ENCODE measurements at places on chromosomes 16 and 17.

- DNase-seq: no peak
Measured at GRCh38 chr17:36592716-36593321, 1.1 kb downstream of the DHRS11 start.

- no peak for DNase-seq
Measured at GRCh38 chr17:65085951-65086350, 29.4 kb upstream of the GNA13 start.

- DNase-seq: no peak
Measured at GRCh38 chr16:1420111-1420539, 422 bp downstream of the UQCC4 start.

DNA sequence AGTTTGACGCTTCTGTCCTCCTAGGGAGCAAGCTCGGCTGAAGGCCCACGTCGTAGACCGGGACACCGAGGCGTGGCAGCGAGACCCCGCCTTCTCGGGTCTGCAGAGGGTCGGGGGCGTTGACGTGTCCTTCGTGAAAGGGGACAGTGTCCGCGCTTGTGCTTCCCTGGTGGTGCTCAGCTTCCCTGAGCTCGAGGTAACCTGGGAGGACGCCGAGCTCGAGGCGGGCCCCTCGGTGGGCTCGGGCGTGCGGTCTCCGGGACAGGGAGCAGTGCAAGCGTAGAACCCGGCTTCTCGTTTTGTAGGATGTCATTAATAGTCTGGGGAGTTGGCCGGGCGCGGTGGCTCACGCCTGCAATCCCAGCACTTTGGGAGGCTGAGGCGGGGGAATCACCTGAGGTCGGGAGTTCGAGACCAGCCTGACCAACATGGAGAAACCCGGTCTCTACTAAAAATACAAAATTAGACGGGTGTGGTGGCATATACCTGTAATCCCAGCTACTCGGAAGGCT, 715 bp downstream of the ENDOV start:
- no peak for DNase-seq

DNA sequence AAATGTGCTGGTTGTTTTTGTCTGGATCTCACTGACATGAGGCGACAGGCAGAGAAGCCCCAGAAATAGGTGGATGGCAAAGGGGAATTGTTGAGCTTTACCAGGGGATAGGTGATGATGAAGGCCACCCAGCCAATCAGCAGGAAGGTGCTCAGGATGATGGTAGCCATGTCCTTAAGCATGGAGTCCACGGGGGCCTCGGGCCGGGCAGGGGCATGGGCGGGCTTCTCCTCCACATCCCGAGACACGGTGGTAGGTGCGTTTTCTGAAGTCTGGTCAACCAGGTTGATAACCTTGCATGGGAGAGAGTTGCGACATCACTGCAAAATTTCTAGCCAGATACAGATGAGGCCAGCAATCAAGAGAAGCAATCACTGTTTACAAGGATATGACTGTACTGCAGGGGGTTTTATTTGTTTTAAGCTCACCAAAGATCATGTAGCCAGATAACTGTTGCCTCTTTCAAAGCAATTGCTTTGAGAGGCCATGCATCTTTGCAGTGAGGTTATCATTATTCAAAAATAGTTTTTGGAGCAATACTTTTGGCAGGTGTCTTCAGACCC, 37.3 kb upstream of the ICAM2 start:
- DNase-seq: no peak

GRCh38 chr17:73720187-73720834, 76.1 kb upstream of the SDK2 start:
- no peak for DNase-seq

GRCh38 chr17:30197416-30197815, 38.1 kb downstream of the SLC6A4 start:
- DNase-seq: no peak

DNA sequence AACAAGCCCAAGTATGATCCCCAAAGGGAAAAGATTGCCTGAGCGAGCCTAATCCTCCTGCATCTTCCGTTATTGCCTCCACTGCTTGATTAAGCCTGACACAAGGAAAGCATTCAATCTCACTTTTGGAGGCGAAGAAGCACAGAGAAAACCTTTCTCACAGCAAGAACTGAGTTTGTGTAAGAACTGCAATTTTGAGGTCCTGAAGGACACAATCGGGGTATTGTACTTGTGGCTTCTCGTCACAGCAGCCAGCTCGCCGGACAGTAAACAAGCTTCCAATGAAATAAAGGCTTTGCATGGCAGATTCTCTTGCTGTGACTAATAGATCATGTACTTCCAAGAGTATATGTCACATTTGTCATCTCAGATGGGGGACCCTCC, 18.7 kb upstream of the FOXF1 start:
- DNase-seq: no peak

GRCh38 chr16:23651943-23652468, 10.7 kb downstream of the DCTN5 start:
- no peak for DNase-seq

GRCh38 chr16:31332544-31332943, 22.4 kb upstream of the ITGAX start:
- no peak for DNase-seq

GRCh38 chr17:50148226-50149090, 2.0 kb downstream of the PPP1R9B start:
- no peak for DNase-seq

DNA sequence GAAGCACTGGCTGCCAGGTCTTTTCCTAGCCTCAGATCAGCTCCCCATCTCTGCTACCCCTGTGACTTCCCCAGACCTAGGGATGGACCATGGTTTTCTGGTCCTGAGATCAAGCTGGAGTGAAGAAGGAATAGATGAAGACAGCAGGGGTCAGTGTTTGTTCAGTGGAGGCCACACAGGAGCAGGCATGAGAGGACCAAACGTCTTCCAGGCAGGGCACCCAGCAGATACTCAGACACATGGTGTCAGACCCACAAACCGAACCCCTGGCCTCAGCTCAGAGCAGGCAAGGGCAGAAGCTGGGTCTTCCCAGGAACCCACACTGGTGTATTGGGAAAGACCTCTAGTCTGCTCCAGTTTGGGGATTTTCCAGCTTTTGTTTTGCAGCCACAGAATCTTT, 189.7 kb downstream of the IRX5 start:
- no peak for DNase-seq

GRCh38 chr17:16482253-16482652, 9.7 kb downstream of the LRRC75A start:
- DNase-seq: no peak

DNA sequence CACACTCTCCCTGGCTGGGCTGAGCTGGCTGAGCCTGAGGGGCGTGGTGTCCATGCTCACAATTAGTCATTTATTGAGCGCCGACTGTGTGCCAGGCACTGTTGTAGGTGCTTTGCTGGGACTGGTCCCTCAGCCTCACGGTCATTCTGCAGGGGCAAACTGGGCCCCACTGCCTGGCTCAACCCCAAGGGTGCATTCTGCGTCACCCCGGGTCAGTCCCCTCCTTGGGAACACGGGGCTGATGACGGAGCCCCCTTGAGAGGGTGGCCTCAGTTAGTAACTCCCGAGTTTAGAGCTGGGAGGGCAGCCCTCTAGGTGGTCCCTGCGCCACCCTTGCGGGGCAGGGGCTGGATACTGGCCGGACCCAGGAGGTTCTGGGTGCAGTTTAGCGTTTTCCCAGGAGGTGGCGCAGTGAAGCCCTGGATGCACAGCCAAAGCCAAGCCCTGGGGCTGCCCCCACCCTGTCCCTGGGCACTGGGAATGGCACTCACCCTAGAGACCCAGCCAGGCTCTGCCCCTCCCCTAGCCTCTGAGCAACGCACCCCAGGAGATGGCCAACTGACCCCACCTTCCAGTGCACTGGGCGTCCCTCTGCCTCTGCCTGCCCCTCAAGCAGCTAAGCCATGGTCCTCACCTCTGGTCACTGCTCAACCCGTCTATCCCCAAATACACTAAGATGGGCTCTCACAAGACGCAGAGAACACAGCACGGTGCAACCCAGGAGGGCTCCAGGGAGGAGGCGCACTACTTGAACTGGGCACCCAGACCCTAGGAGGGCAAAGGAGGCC, 243.2 kb upstream of the GSE1 start:
- no peak for DNase-seq

DNA sequence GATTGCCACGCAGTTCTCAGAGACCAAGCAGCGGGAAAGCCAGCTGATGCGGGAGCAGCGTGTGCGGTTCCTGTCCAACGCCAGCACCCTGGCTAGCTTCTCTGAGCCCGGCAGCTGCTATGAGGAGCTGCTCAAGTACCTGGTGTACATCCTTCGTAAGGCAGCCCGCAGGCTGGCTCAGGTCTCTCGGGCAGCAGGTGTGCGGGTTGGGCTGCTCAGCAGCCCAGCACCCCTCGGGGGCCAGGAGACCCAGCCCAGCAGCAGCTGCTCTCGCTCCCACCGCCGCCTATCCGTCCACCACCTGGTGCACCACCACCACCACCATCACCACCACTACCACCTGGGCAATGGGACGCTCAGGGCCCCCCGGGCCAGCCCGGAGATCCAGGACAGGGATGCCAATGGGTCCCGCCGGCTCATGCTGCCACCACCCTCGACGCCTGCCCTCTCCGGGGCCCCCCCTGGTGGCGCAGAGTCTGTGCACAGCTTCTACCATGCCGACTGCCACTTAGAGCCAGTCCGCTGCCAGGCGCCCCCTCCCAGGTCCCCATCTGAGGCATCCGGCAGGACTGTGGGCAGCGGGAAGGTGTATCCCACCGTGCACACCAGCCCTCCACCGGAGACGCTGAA, 15.2 kb downstream of the CACNA1G start:
- no peak for DNase-seq

- DNase-seq: no peak
Measured at GRCh38 chr16:2967211-2967631, 1.9 kb upstream of the PAQR4 start.
